ENCODE measurements at places on chromosomes 5 and 9.

GRCh38 chr5:143601357-143601756 lies 197.9 kb upstream of the NR3C1 start:
- no peak for DNase-seq

GRCh38 chr9:18482371-18482770 lies 8.4 kb downstream of the ADAMTSL1 start:
- DNase-seq, result no peak

DNA sequence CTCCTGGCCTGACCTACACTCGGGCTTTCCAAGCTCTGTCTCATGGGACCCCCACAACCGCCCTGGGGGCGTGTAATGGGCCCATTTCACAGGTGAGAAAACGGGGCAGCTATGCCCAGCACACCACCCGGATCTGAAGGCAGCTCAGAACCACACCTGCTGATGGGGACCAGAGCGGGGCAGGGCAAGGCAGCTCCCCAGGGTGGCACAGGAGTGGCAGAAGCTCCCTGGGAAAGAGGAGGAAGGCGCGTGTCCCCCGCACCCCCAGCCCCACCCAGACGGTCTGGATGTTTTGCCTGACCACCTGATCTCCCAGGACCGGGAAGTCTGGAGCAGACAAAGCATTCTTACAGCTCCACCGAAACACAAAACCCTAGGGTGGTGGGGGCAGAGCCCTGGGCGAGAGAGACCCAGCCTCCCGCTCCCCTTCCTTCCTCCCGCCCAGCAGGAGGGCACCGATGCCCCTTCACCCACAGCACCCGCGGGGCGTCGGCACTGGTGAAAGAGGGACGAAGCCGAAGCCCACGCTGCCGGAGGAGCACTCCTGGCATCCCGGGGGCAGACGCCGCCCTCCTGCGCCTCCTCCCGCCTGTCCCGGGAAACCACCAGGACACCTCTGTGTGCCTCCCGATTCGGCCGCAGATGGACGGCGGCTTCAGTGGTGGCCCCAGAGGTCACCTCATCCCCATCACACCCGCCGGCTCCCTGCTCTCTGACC lies 14.5 kb downstream of the NOTCH1 start:
- no peak for DNase-seq

GRCh38 chr5:82863266-82863665 lies 213.9 kb downstream of the TMEM167A start:
- no peak for DNase-seq

GRCh38 chr5:77719666-77720363 lies 56.3 kb downstream of the TBCA start:
- DNase-seq, result no peak

DNA sequence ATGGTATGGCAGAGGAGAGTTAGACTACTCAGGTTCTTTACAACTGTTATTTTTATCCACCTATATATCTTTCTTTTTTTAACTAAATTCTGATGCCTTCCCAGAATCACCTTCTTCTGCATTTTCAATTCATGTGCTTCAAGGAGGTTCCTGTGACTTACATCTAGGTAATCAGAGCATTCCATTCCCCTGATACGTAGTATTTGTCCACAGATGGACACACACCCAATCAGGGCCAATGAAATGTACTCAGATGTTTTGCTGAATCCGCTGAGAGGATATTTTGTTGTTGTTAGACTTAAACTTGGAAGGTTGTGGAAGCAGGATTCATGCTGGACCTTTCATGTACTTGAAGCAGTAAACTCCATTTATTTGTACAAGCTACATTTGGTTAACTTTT lies 159.4 kb upstream of the FER start:
- DNase-seq, result no peak

GRCh38 chr5:4116834-4117233 lies 521.2 kb downstream of the IRX1 start:
- no peak for DNase-seq

DNA sequence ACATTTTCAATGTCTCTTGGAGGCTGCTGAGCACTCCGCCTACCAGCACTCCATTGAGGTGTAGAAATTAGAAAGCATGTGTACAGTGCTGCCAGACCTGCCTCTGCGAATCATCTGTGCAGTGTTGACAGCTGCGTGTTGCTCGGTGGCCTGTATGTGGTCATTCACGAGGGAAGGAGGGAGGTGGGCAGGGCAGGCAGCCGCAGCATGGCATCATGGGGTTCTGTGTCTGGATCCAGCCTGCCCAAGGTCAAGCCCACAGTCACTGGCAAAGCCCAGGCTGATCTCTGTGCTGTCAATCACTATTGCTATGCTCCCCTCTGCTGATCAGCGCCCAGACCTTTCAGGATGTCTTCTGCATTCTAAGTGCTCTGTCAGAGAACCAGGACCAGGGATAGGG lies 8.0 kb upstream of the PDZD2 start:
- no peak for DNase-seq

GRCh38 chr5:142491270-142491669 lies 166.4 kb upstream of the SPRY4 start:
- DNase-seq, result no peak

DNA sequence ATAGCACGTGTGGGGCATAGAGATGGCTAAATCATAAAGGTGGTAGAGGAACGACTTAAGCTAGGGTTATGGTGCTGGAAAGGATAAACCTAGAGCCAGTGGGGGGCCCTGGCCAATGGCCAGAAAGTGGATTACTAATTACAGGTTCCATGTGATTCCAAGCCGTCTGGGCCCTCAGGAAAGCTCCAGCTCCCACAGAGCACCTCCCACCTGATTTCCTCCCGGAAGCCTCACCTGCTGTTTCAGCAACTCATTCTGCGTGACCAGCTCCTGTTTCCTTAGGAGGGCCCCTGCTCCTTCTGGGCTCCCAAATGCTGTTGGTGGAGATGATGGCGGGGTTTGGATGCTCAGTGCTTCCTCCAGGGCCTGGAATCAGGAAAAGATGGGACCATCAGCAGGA lies 16.2 kb downstream of the GPX3 start:
- DNase-seq, result no peak

DNA sequence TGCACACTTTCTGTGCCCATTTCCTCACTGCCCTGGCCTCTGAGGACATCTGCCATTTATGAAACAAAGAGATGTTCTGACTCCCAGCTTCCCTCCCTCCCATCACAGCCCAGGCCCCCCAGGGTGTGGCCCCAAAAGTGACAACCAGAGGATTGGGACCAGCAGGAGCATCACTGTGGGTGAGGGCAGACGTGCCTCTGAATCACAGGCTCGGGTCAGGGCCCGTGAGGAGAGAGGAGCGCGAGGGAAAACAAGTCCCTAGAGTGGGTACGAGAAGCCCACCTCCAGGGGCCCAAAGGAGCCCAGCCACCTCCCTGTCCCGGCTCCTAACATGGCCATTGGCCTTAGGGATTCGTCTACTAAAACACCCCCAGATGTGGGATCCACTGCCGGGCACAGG lies 138.0 kb upstream of the FSTL4 start:
- no peak for DNase-seq

- DNase-seq, result no peak
Measured at GRCh38 chr5:73757416-73757815, 131.4 kb downstream of the ARHGEF28 start.

- no peak for DNase-seq
Measured at GRCh38 chr9:16461137-16461840, 409.2 kb downstream of the BNC2 start.

- DNase-seq, result no peak
Measured at GRCh38 chr9:122900791-122901190, 4.4 kb downstream of the RC3H2 start.

- no peak for DNase-seq
Measured at GRCh38 chr5:52743012-52743411, 44.7 kb upstream of the ITGA1 start.

GRCh38 chr5:151964471-151964870 lies 39.8 kb upstream of the GLRA1 start:
- DNase-seq, result no peak

GRCh38 chr5:51347704-51348103 lies 35.5 kb upstream of the ISL1 start:
- DNase-seq, result no peak

DNA sequence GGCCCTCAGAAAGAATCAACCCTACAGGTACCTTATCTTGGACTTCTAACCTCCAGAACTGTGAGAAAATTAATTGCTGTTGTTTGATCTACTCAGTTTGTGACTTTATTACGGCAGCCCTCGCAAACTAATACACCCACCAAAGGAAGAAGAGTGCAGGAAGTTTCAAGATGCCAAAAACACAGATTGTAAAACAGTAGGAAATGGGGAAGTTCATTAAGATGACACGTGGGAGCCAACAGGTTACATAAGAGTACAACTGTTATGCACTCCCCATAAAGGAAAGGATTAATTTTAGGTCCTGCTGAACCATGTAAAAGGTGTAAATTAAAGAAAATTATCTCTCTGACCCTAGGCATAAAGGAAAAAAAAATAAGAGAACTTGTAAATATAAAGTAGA lies 294.3 kb downstream of the EPB41L4A start:
- DNase-seq, result no peak

DNA sequence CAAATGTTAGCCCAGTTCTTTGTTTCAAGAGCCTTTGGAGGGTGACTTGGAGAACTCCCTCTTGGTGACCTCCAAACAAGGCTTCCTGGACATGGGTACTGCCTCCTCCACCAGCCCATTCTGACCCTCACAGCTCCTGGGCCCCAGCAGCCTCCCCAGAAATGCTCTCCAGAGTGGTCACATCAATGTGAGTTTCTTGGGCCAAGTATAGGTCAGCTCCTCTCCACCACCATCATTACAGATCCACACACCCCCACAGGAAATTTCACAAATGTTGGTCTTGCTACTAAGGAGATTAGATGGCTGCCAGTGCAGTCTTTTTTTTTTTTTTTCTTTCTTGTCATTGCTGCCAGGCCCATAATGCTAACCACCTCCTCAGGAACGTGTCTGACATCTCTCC lies 410.7 kb downstream of the DTWD2 start:
- DNase-seq, result no peak

GRCh38 chr9:137136881-137137607 lies 1.9 kb upstream of the GRIN1 start:
- no peak for DNase-seq

Data from NCI-H2107 (cell line).